ENCODE measurements at places on chromosomes 13 and 19.

- DNase-seq, result no peak
These were observed 61.2 kb downstream of the KLF2 start for GRCh38 chr19:16385821-16386220.

DNA sequence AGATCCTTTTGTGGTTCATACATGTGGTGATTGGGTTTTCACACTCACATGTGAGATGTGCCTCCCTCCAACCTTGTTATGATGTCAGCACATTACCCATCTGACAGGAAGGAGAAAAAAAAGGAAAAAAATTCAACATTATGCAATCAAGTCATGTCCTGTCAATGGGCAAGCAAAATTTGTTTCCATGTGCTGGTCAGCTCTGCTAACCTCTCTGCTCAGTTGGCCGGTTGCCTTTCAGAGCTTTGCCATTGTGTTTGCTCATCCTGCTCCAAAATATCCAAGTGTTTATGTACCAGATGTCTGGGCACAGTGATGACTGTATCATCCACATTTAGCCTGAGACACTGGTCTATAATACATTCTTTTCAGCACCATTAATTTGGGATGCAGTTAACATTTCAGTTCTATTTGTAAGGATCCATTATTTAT lies 27.0 kb upstream of the METTL21C start:
- no peak for DNase-seq

GRCh38 chr13:98500963-98501421 lies 75.9 kb downstream of the STK24 start:
- no peak for DNase-seq

- DNase-seq, result no peak
These were observed 15.1 kb downstream of the NALCN start for GRCh38 chr13:101401196-101401595.

GRCh38 chr13:73158851-73159250 lies 100.0 kb downstream of the KLF5 start:
- DNase-seq, result no peak

GRCh38 chr19:10517760-10518443 lies 655 bp upstream of the S1PR5 start:
- no peak for DNase-seq

- peak; percentile 33 for DNase-seq
These were observed 128.0 kb downstream of the DCT start for GRCh38 chr13:94351292-94351990.

GRCh38 chr13:77374786-77375185 lies 47.9 kb upstream of the MYCBP2 start:
- peak; percentile 8 for DNase-seq

GRCh38 chr13:20814224-20814910 lies 40.6 kb upstream of the EEF1AKMT1 start:
- no peak for DNase-seq

- no peak for DNase-seq
These were observed 2.7 kb downstream of the LPAR6 start for GRCh38 chr13:48410199-48410598.

GRCh38 chr13:47457626-47458025 lies 543.4 kb downstream of the SUCLA2 start:
- no peak for DNase-seq

- DNase-seq, result no peak
These were observed 965.2 kb downstream of the PCDH9 start for GRCh38 chr13:66264971-66265370.

DNA sequence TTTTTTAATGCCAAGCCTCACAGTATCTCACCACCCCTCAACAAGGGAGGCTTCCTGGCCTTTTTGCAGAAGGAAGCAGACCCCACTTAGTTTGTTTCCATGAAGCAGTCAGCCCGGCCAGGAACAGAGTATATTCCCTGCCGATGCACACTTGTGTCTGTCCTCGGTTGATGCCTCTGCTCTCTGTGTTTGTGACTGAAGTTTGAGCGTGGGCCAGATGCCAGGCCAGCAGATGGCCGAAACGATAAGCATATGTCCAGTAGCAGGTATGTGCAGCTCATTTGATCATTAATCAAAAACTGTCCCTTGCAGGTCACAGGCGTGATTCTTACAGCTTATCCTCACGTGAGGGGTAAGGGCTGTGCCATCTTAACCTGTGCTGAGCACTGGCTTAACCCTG lies 144.0 kb downstream of the IRS2 start:
- no peak for DNase-seq

DNA sequence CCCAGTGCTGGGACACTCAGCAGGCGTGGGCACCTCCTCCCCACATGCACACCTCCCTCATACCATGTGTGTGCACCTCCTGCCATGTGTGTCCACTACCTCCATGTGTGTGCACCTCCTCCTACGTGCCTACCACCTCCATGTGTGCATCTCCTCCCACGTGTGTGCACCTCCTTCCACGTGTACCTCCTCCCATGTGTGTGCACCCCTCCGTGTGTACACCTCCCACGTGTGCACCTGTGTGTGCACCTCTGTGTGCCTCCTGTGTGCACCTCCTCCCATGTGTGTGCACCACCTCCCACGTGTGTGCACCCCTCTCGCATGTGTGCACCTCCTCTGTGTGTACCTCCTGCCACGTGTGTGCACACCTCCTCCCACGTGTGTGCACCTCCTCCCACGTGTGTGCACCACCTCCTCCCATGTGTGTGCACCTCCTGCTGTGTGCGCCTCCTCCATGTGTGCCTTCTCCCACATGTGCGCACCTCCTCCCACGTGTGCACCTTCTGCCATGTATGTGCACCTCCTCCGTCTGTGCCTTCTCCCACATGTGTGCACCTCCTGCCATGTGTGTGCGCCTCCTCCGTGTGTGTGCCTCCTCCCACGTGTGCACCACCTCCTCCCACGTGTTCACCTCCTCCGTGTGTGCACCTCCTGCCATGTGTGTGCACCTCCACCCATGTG lies 6.1 kb upstream of the C13orf46 start:
- no peak for DNase-seq

DNA sequence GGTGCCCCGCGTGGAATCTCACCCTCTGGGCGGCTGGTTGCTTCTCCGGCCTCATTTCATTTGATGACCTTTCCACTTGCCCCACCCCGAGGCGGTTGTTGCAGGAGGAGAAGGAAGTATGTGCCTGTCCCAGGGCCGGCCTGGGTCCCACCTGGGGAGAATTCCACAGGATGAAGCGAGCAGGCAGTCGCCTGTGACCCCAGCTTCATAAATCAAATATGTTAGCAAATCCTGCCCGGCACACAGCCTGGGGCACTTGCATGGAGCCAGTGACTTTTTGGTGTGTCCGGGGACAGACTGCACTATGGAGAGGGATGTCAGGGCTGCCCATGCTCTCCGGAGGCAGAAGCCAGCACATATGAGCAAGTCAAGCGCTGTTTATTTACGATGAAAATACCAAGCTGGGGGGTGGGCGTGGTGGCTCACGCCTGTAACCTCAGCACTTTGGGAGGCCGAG lies 19.7 kb upstream of the ZBTB7A start:
- no peak for DNase-seq

GRCh38 chr13:59623206-59623915 lies 540.4 kb downstream of the DIAPH3 start:
- no peak for DNase-seq

- no peak for DNase-seq
These were observed at the start of the genes COL4A1 and COL4A2 for GRCh38 chr13:110306960-110307766. Gene COL4A1, minus strand, starts transcription at chr13:110307157. Its CDS starts 130 bp downstream, at chr13:110307027. Gene COL4A2, plus strand, starts transcription at chr13:110307284. Its CDS starts 620 bp downstream, at chr13:110307904.

DNA sequence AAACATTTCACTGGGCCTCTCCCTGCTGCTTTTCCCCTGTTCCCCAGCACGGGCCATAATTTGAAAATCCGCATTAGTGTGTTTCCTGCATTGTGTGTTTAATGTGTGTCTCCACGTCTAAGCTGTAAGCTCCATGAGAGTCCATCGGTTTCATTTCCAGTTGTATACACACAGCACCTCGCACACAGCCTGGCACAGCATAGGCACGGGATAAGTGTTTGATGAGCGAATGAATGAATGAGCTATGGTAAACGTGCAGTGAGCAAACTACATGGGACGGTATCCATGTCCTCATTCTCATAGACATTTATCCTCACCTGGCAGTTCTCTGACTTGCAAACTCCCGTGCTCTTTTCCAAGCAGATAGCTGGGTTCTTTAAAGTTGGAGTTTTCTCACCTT lies 106.1 kb downstream of the RAB20 start:
- no peak for DNase-seq

DNA sequence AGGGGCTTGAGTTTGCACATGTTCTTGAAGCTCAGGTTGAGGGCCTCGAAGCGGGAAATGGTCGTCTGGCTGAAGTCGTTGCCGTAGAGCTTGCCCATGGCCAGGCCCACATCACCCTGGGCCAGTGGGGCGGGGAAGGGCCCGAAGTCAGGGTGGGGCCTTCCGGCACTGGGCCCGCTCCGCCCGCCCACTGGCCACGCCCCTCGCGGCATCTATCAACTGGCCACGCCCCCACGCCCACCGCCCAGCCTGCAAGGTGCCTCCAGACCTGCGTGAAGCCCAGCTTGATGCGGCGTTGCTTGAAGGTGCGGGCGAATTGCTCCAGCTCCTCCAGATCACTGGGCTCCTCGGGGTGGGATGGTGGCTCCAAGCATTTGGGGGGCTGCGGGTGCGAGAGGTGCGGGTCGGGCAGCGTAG lies 19.9 kb downstream of the ZNF574 start:
- no peak for DNase-seq

GRCh38 chr13:106362707-106363106 lies 172.8 kb downstream of the EFNB2 start:
- no peak for DNase-seq

DNA sequence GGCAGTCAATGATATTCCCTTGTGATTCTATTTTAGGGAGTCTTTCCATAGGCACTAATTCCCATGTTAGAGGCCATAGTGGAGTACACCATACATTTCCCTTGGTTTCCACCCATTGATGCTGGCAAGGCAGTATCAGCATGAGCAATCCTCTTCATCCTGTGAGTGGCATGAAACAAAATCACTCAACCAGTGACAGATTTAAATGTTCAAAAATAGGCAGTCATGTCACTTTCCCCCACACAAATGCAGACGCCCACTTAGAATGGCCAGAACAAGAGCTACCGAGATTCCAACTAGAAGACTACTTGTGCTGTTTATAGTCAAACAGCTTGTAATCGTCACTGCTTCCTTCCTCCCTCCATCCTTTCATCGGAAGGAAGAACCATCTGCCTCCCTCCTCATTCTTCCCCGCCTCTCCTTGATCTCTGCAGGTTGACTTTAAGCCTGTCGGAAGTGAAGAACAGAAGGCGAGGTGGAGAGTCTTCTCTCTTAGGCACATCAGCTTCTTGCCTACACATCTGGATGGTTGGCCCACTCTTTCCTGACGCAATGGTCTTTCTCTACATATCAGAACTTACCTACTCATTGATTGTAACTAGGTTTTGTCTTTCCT lies 22.6 kb downstream of the RASL11A start:
- no peak for DNase-seq

GRCh38 chr19:48683349-48683748 lies 10.5 kb upstream of the NTN5 start:
- DNase-seq, result peak; percentile 23

DNA sequence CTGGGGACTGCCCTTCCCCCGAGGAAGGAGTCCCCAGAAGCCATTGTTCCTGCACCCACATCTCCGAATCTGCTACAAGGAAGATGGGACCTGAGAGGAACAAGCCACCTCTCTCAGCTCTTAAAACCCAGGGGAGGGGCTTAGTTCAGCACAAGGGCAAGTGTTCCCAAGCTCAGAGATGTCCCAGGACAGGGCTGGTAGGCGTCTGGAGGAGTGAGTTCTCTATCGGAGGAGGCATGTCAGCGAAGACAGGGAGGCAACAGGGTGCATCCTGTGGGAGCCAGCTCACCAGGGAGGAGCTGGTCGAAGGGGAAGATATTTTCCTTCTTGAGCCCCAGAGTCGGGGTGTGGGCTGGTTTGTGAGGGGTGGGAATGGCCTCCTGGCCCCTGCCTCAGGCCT lies 54.8 kb downstream of the CELF5 start:
- DNase-seq, result no peak

DNA sequence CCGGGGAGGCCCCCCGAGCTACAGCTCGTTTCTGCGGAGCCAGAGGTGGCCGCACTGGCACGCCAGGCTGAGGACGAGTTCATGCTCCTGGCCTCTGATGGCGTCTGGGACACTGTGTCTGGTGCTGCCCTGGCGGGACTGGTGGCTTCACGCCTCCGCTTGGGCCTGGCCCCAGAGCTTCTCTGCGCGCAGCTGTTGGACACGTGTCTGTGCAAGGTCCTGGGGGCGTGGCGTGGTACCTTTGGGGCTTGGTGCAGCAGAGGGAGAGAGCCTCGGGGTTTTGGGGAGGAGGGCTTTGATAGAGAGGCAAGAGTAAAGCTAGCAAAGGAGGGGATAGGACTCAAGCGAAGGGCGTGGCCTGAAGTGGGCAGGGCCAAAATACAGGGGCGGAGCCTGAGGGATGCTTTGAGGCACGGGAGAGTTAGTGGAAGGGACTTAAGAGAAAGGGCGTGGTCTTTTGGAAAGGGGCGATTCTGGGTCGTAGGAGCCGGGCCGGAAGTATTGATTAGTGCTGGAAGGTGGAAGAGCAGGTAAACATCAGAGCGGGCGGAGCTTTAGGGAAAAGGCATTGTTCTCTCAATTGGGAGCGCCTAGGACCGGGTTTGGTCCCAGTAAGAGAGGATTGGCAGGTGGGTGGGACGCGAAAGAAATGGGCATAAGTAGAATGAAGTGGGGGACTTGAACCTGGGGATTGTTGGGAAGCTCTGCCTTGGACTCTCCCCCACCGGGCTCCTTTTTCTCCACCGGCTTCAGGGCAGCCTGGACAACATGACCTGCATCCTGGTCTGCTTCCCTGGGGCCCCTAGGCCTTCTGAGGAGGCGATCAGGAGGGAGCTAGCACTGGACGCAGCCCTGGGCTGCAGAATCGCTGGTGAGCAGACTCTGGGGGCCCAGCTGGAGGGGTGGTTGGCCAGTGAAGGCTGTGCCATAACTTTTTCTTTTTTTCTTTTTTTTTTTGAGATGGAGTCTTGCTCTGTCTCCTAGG lies 1.2 kb downstream of the PPM1N start:
- DNase-seq, result peak; percentile 83

DNA sequence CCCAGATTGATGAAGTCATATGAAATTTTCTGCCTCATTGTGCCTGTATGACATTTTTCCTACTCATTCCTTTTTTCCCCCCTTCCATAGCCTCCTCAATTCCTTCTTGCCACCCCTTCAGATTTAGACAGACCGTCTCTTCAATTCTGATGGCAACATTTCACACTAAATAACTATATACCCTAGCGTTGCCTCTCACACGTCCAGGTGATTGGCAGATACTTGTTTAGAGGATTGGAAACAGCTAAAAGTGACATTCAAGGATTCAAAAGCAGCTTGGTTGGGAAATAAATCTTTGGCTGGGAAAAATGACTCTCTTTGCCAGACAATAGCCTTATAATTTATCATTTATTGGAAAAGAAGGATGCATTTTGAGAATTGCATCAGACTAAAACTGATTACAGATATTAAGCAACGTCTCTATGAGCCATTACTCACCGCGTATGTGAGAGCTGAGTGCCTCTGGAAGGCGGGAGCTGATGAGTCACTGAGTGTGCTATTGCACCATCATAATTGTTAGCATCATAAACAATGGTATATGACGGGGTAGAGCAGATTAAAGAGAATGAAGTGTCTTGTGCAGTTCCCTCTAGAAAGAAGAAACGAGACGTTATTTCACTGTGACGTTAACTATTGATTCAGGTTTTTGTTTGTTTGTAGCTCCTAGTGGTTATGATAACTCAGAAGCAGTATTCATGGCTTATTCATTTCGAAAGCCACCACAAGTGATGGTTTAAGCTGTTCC lies 61.1 kb upstream of the FAM216B start:
- DNase-seq, result peak; percentile 68

- DNase-seq, result no peak
These were observed 721 bp downstream of the MED25 start for GRCh38 chr19:49818649-49819370.

All from activated CD4-positive, alpha-beta T cell treated with anti-CD3 and anti-CD28 coated beads, Interleukin-2, Interleukin-6, amounts not matched to agents 100 ng/mL and 50 ng/mL, durations not matched to agents 16 hours and 8 hours (primary cell).